Heart right ventricle (tissue), 16 donors: ENCODE measurements at places on chromosomes 13 and 19. TPM values are rescaled to one million over a fixed set of nuclear protein-coding genes. Genes with fewer than 3 reads are reported as not detected.

Gene RTBDN
- not detected for total RNA-seq

Gene IL4I1
- 0.36 TPM for total RNA-seq

GRCh38 chr13:110629735-110630134 is 14.4 kb downstream of the NAXD start:
- no peak for DNase-seq

- DNase-seq: peak; percentile 64
Measured at GRCh38 chr19:56840451-56841192, at the start of the genes PEG3 and ZIM2. Gene PEG3 (minus strand): TSS chr19:56840726. CDS start chr19:56824655, 16,071 bp downstream. Gene ZIM2 (minus strand): TSS chr19:56840726. CDS start chr19:56824277, 16,449 bp downstream.

- no peak for DNase-seq
Measured at GRCh38 chr19:30546332-30546731, 174.1 kb downstream of the ZNF536 start.

GRCh38 chr13:30796132-30796572 is 60.8 kb downstream of the ALOX5AP start:
- DNase-seq: no peak

GRCh38 chr19:3725640-3726310 is 17.6 kb downstream of the TJP3 start:
- DNase-seq: no peak
